ENCODE measurements at places on chromosomes 16 and 17. TPM values are rescaled to one million over a fixed set of nuclear protein-coding genes. Genes with fewer than 3 reads are reported as not detected.
A peak's percentile ranks its signal among the peaks of the same experiment; 100 is the strongest.

- H3K36me3 ChIP-seq = no peaks in the 10 kb centered on the region
- peaks cover 6% of the 10 kb centered on the region for H3K27me3 ChIP-seq
- no peak for DNase-seq
Observed at GRCh38 chr17:73309727-73310596, 1.8 kb downstream of the CDC42EP4 start.

- H3K4me3 ChIP-seq = no peak overlapping the region
- no peaks in the 10 kb centered on the region for H3K36me3 ChIP-seq
- 0 out of 2 replicates have a peak overlapping the region, but pooled peaks have one; percentile 39 for H3K27ac ChIP-seq
- H3K27me3 ChIP-seq = no peaks in the 10 kb centered on the region
- DNase-seq = peak; percentile 70
Observed at GRCh38 chr17:50908860-50909764, 43.0 kb upstream of the TOB1 start.

Gene FOXN1
- not detected for polyA plus RNA-seq

DNA sequence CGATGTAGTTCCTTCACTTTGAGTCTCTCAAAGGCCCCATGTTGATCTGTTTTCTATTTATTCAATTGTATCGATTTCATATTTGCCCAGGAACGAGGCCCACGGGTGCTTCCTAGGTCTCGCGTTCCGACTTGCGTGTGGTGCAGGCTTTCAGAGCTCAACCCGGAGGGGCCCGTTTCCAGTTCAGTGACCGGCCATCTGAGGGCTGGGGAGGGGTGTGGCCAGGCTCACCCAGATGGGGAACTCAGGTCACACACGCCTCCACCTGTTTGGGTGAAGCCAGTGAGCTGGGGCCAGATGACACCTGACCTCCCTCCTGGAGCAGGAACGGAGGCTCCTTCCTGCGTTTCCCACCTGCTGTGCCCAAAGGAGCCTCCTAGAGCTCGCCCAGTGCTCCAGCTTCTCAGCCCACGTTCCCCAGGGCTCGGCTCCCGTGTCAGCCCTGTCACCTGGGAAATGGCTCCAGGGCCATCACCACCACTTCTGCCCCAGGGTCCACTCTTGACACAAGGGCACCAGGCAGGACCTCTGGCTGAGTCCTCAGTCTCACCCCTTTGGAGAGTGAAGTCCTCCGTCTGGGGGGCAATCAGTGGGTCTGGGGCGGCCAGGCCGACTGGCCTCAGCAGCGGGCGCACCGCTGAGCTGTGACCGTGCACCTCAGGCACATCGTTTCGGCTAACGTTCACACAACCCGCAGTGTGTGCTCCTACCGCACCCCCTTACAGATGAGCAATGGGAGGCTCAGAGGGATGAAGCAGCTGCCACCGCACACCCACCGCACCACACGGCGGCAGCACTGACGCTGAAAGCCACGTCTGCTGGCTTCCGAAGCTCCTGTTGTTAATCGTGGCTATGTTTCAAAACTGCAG is 18.0 kb downstream of the FOXF1 start:
- no peak overlapping the region for H3K4me3 ChIP-seq
- H3K36me3 ChIP-seq = no peaks in the 10 kb centered on the region
- no peak overlapping the region for H3K27ac ChIP-seq
- no peaks in the 10 kb centered on the region for H3K27me3 ChIP-seq

Gene TANGO6
- polyA plus RNA-seq = 6.7 TPM

DNA sequence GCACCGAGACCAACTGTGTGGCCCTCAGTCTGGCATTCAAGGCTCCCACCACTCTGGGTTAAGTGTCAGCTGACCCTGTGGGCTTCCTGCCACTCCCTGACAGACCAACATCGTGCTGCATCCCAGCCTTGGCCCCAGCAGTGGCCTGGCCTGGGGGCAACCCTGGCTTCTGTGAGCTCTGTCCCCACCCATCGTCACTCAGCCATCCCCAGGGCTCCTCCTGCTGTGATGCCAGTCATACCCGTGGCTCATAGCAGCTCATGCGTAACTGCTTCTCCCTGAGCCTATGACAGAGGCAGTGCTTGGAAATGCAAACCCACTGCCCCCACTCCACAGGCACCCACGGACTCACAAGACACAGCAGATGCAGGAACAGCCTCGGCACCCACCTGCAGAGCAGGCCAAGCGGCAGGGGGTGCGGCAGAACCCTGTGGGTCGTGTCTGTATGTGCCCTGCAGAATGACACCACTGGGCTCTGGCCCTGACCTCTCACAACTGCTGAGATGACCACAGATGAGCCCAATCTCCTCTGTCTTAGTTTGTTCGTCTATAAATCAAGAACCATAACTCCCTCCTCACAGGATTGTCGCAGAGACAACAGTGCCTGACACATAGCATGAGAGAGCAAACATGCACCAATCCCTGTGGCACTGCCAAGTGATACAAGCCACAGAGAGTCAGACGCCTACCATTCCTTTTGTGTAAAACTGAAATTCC is 26.6 kb downstream of the PIEZO1 start:
- H3K36me3 ChIP-seq = no peaks in the 10 kb centered on the region
- no peaks in the 10 kb centered on the region for H3K27me3 ChIP-seq
- no peak overlapping the region for H3K4me3 ChIP-seq
- DNase-seq = no peak
- peaks cover 3% of the 10 kb centered on the region for H3K4me1 ChIP-seq

GRCh38 chr17:8081876-8082275 is 5.6 kb downstream of the ALOX12B start:
- peaks cover 3% of the 10 kb centered on the region for H3K4me1 ChIP-seq
- no peak overlapping the region for H3K4me3 ChIP-seq

- no peak overlapping the region for H3K27ac ChIP-seq
- peaks cover 66% of the 10 kb centered on the region for H3K27me3 ChIP-seq
- peak overlapping the region; percentile 43 for H3K4me3 ChIP-seq
- no peak for DNase-seq
Observed at GRCh38 chr17:49996495-49997300, 1.7 kb upstream of the DLX3 start.

- H3K27me3 ChIP-seq = no peaks in the 10 kb centered on the region
- no peak for DNase-seq
- no peaks in the 10 kb centered on the region for H3K36me3 ChIP-seq
- H3K4me3 ChIP-seq = no peak overlapping the region
Observed at GRCh38 chr16:11303405-11304138, 22.4 kb upstream of the PRM1 start.

DNA sequence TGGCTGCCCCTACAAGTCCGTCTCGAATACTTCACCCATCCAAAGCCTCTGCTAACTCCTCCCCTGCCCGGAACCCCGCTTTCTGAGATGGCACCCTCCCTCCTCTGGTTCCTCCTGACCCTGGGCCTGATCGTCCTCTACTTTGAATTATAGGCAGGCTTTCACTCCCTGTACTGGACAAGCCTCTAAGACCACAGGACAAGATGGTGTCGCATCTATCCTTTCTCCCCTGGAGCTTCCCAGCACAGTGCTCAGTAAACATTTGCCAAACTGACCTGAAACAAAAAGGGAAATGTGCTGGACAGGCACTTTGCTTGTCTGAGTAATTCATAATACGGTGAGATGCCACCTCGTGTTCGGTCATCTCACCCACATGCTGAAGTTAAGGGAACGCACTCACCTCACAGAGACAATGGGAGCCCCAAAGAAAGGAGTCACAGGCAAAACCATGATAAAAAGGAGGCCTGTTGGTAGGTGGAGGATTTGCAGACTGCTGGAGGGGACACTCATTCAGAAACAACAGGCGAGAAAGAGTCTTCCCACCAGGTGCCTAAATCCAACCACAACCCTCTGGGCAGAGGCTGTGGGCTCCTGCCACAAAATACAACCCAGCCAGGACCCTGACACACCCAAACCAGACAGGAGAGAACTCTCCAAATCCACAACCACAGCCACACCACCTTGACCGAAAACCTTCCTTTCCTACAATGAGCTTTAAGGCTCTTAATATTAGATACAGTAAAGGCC is 28.2 kb downstream of the SNN start:
- H3K27ac ChIP-seq = no peak overlapping the region
- no peaks in the 10 kb centered on the region for H3K4me1 ChIP-seq
- DNase-seq = no peak
- H3K36me3 ChIP-seq = peaks cover 12% of the 10 kb centered on the region
- H3K27me3 ChIP-seq = no peaks in the 10 kb centered on the region
- no peak overlapping the region for H3K4me3 ChIP-seq

DNA sequence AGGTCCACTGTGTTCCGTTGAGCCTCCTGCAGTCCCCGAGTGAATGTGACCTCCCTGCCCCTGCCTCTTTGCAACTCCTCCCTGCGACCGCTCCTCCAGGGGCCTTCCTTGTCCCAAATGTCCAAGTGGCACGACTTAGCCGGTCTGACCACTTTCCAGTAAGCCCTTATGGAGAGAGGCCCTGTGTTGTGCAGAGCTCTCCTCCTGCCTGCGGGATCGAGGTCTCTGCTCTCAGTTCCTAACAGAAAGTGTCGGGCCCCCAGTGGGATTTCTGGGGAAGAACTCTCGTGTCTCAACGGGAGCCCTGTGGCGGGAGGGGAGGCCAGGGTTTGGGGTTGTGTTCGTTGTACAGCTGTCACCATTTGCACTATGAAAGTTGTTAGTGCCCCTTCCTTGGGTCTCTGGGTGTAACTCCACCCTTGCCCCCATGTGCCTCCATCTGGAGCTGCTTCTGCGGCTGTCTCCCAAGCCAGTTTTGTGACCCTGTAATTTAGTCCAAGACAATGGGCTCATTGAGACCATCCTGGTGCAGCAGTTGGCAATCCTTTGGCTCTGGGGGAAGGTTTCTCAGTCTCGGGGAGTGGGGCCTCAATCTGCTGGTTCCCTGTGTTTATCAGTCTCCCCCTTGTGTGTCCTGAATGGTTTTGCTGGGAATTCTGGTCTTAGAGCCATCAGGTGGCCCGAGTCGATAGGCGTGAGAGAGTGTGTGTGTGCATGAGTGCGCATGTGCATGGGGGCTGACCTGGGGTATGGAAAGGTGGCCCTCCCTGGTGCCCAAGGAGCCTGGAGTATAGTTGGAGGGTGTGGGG is 234.5 kb downstream of the SEC14L1 start:
- peaks cover 60% of the 10 kb centered on the region for H3K4me1 ChIP-seq
- no peaks in the 10 kb centered on the region for H3K36me3 ChIP-seq
- no peak overlapping the region for H3K4me3 ChIP-seq
- H3K27ac ChIP-seq = no peak overlapping the region

Gene OTOP2
- polyA plus RNA-seq = 0.23 TPM

Gene TNFRSF17
- not detected for polyA plus RNA-seq

Gene TCAP
- 1.3 TPM for polyA plus RNA-seq

GRCh38 chr16:3541527-3542155 is 35.6 kb downstream of the NLRC3 start:
- no peak overlapping the region for H3K27ac ChIP-seq
- DNase-seq = no peak
- H3K36me3 ChIP-seq = no peaks in the 10 kb centered on the region
- H3K4me3 ChIP-seq = no peak overlapping the region
- no peaks in the 10 kb centered on the region for H3K27me3 ChIP-seq
- H3K4me1 ChIP-seq = peaks cover 7% of the 10 kb centered on the region

Gene MYO1C
- polyA plus RNA-seq = 40.1 TPM

Gene BTBD17
- polyA plus RNA-seq = 14.8 TPM

DNA sequence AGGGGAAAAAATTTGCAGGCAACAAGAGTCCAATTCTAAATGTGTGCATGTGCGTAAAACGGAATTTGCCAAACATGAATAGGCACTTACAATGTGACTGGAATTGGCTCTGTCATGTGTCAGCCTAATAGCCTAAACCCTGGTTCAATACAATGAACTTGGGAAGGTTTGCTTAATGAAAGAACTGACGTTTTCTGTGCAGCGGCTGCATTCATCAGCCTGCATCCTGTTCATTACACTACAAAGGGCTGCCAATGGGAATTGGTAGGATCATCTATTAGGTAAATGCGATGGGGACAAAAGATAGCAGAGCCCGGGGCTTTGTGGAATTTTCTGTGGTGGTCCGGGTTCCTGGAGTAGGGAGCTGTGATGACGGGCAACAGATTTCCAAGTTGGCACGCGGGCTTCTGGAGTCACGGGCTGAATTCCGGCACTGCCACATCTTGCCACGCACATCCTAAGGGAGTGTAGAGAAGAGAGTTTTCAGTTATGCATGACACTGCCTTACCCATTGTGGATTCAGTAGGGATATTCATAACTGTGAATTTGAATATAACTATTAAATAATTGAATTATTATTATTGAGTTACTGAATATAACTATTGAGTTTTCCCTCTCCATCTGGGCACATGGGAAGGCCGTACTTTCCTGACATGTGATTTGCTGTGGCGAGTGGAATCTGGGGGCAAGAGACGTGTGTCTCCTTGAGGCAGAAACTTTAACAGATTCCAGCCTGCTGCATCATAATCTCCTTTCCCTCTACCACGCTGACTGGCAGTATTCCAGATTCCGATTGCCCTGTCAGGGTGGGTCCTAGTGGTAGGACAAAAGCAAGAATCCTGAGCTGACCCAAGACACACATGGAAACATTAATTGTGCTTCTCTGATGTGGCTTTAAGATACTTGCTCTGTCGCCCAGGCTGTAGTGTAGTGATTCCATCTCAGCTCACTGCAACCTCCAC is 565.6 kb downstream of the WWOX start:
- no peak overlapping the region for H3K4me3 ChIP-seq
- no peaks in the 10 kb centered on the region for H3K36me3 ChIP-seq
- H3K27me3 ChIP-seq = no peaks in the 10 kb centered on the region
- DNase-seq = no peak
- no peak overlapping the region for H3K27ac ChIP-seq
- H3K4me1 ChIP-seq = no peaks in the 10 kb centered on the region

DNA sequence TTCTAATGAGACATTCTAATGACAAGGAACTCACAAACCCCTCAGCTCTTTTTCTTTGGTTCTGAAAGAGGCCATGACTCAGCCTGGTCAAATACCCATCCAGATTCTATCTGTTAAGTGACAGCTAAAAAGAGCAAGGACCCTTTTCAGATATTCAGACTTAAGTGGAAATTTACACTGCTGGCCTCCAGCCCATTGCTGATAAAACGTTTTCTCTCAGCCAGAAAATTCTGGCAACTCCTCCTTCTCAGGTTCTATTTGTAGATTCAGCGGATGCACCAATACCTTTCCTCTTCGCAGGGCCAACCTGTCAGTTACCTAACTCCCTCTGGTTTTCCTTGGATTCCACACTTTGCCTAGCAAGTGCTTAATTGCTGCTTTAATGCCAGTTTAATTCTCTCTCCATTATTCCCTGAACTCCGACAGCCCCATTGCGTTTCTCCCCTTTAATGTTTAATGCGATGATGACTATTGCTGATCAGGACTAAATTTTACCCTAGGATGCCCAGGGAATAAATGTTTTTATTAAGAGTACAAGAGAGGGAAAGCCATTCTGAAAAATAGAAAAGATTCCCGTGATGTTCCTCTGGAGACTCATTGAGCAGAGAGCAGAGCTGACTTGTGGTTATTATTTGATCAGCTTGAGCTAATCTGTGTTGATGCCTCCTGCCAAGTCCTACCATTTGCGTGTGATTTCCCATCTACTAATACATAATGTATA is 35.9 kb upstream of the TOM1L1 start:
- H3K27ac ChIP-seq = no peak overlapping the region
- peaks cover 5% of the 10 kb centered on the region for H3K4me1 ChIP-seq
- H3K4me3 ChIP-seq = no peak overlapping the region
- no peaks in the 10 kb centered on the region for H3K27me3 ChIP-seq
- no peak for DNase-seq

GRCh38 chr16:50395763-50396710 is 27.2 kb upstream of the BRD7 start:
- no peaks in the 10 kb centered on the region for H3K27me3 ChIP-seq
- no peaks in the 10 kb centered on the region for H3K4me1 ChIP-seq
- DNase-seq = peak; percentile 26
- no peak overlapping the region for H3K27ac ChIP-seq

GRCh38 chr17:45155029-45155428 is 6.6 kb upstream of the HEXIM2 start:
- no peaks in the 10 kb centered on the region for H3K27me3 ChIP-seq
- H3K27ac ChIP-seq = no peak overlapping the region
- no peak for DNase-seq
- H3K36me3 ChIP-seq = no peaks in the 10 kb centered on the region

- no peak overlapping the region for H3K4me3 ChIP-seq
- peaks cover 56% of the 10 kb centered on the region for H3K36me3 ChIP-seq
- H3K27ac ChIP-seq = no peak overlapping the region
- no peaks in the 10 kb centered on the region for H3K4me1 ChIP-seq
Observed at GRCh38 chr17:77489239-77489892, 348.6 kb downstream of the SEC14L1 start.
